Activated CD4-positive, alpha-beta memory T cell treated with anti-CD3 and anti-CD28 coated beads, Interleukin-2, amount 10 ng/mL, durations not matched to agents 7 days and 5 days (primary cell): ENCODE measurements at places on chromosomes 3 and 15.

DNA sequence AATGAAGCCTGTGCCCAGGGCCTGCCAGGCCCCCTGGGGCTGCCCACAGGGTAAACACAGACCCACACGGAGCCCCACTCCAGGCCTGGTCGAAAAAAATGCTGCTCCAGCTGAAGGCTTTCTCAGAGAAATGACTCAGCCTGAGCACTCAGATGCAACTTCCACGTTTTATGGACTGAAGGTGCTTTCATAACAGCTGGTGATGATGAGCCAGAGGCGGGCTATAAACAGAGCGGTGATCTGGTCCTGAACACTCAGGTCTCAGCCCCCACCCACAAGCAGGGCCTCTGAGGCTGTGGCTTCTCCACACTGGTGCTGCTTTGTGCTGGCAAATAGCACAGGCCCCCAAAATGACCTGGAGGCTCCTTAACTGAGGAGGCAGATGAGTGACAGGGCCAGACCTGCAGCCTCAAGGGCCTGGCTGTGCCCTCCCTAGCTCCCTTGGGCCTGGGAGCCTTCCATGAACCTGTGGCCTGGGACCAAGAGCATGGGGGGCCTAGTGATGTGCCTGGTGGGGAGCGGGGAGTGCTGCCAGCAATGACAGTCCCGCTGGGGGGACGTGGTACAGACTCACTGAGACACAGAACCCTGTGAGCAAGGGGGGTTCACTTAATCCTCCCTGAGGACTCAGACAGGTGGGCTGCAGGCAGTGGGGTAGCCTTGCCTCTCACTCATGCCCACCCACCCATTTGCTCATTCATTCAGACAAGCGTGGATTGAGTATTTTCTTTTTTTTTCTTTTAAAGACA, 23.0 kb upstream of the FURIN start:
- peaks cover 62% of the 10 kb centered on the region for H3K4me1 ChIP-seq
- no peaks in the 10 kb centered on the region for H3K27me3 ChIP-seq
- H3K4me3 ChIP-seq: no peak overlapping the region
- H3K36me3 ChIP-seq: peaks cover 34% of the 10 kb centered on the region

DNA sequence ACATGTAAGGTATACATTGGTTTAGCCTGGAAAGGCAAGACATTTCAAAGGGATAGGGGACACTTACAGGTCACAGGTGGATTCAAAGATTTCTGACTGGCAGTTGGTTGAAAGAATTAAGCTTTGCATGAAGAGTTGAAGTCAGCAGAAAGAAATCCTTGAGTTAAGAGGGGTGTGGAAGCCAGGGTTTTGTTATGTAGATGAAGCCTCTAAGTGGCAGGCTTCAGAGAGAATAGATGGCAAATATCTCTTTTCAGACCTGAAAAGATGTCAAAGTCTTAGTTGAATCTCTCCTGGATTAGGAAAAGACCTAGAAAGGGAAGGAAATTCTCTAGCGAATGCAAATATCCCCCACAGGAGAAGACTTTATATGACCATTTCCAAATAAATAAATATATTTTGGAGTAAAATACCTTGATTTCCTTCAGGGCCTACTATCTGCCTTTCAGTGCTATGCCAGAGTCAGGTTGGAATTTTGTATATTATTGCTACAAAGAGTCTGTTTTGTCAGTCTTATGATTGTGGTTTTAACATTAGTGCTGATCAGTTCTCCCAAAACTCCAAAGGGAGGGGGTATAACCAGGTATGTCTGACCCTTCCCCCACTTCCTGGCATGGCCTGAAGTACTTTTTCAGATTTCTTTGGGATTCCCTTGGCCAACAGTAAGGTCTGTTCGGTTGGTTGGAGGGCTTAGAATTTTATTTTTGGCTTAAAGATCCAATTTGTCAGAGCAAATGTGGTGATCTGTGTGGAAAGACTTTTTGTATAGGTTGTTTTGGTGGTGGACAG, 286.4 kb downstream of the LRTM1 start:
- H3K4me3 ChIP-seq: no peak overlapping the region
- DNase-seq: no peak
- H3K4me1 ChIP-seq: no peaks in the 10 kb centered on the region
- peaks cover 27% of the 10 kb centered on the region for H3K27me3 ChIP-seq
- H3K27ac ChIP-seq: no peak overlapping the region

DNA sequence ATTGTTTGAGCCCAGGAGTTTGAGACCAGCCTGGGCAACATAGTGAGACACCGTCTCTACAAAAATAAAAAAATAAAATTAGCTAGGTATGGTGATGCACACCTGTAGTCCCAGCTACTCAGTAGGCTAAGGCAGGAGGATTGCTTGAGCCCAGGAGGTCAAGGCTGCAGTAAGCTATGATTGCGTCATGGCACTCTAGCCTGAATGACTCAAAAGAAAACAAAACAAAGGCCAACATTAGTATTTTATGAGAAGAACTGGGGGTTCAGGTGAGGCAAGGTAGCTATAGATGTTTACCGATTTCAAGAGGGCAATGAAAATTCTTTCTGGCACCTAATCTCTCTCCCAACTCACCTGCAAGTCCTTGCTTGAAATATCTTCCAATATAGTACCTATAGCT, 77.2 kb downstream of the GREM1 start:
- no peak for DNase-seq
- no peak overlapping the region for H3K4me3 ChIP-seq
- no peak overlapping the region for H3K27ac ChIP-seq

- no peaks in the 10 kb centered on the region for H3K27me3 ChIP-seq
- DNase-seq: no peak
- peaks cover 4% of the 10 kb centered on the region for H3K4me1 ChIP-seq
- no peak overlapping the region for H3K27ac ChIP-seq
These were observed 33.4 kb downstream of the LRRFIP2 start for GRCh38 chr3:37140899-37141541.

GRCh38 chr15:55937040-55937439, 56.4 kb downstream of the NEDD4 start:
- no peak overlapping the region for H3K4me3 ChIP-seq
- H3K27me3 ChIP-seq: no peaks in the 10 kb centered on the region
- H3K36me3 ChIP-seq: peaks cover 22% of the 10 kb centered on the region

DNA sequence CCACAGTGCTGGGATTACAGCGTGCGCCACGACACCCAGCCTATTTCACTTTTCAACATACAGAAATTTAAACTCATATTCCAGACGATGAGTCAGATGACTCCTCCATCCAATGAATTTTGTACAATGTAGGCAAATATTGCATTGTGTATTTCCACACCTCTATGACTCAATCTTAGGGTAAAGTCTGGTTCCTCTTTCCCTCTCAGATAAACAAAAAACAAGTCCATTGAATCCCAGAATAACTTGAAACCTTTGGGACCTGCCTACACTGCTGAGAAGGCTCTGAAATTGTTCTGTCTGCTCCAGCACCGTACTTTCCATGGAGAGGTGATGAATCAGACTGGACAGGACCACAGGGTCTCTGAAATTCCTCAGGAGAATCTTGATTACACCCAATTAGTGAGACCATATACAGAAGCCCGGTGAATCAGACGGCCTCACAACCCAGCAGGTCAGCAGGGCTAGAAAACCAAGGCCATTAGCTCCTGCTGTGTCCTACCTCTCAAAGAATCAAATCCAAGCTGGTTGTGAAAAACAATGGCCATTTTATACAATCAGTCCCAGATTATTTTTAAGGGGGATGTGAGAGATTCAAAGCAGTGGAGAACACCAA, 112.6 kb downstream of the ERC2 start:
- DNase-seq: no peak
- H3K36me3 ChIP-seq: no peaks in the 10 kb centered on the region
- H3K27me3 ChIP-seq: no peaks in the 10 kb centered on the region
- no peak overlapping the region for H3K27ac ChIP-seq

DNA sequence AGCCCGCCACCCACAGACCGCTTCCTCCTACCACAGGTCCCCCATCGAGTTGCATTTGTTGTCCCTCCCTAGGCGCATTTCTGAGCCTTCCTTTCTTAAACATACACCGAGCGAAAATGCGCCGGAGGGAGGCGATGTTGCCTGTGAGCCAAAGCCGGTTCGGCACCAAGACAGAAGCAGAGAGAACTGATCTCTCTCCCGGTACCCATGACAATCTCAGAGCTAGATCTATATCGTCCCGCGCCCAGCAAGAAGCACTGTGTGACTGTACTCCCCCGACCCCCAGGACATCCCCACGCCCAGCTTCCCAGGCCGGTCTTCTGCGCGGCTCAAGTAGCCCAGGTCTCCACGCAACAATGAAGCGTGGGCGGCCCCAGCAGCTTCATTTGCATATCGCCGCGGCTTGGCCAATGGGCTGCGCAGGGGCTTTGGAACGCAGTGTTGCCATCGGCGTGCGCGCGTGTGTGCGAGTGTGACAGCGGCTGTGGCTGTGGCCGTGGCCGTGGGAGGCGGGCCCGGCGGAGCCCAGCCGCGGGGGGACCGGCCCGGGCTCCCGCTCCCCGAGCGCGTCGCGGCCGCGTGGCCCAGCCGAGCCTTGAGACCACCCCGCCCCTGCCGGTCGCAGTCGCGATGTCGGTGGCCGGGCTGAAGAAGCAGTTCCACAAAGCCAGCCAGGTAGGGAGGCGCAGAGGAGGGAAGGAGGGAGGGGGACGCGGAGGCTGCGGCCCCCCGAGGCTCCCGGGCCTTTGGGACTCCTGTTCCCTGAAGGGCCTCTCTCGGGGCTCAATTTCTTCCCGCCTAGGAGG, at the start of gene SH3GL3:
SH3GL3 (plus strand) TSS at position 438 of the 806 bp plus-strand sequence; CDS start at position 631, 193 bp downstream.
- peak within 1 kb of the TSS; percentile 28 for H3K4me3 ChIP-seq
- peaks cover 4% of the 10 kb centered on the region for H3K4me1 ChIP-seq
- peak; percentile 51 for DNase-seq
- no peak within 1 kb of the TSS for H3K27ac ChIP-seq
- H3K27me3 ChIP-seq: peaks cover 37% of the 10 kb centered on the region

GRCh38 chr15:60096157-60096556, 92.0 kb downstream of the FOXB1 start:
- no peak for DNase-seq
- peaks cover 4% of the 10 kb centered on the region for H3K27me3 ChIP-seq
- H3K27ac ChIP-seq: no peak overlapping the region
- peaks cover 4% of the 10 kb centered on the region for H3K4me1 ChIP-seq
- H3K36me3 ChIP-seq: peaks cover 9% of the 10 kb centered on the region
- H3K4me3 ChIP-seq: no peak overlapping the region

- H3K27ac ChIP-seq: no peak overlapping the region
- peaks cover 2% of the 10 kb centered on the region for H3K4me1 ChIP-seq
- H3K27me3 ChIP-seq: peaks cover 9% of the 10 kb centered on the region
- no peak for DNase-seq
- no peak overlapping the region for H3K4me3 ChIP-seq
- no peaks in the 10 kb centered on the region for H3K36me3 ChIP-seq
These were observed 51.5 kb upstream of the MYZAP start for GRCh38 chr15:57540211-57540610.

GRCh38 chr3:167209011-167209410, 171.1 kb downstream of the ZBBX start:
- no peaks in the 10 kb centered on the region for H3K36me3 ChIP-seq
- no peak for DNase-seq
- H3K27me3 ChIP-seq: no peaks in the 10 kb centered on the region

DNA sequence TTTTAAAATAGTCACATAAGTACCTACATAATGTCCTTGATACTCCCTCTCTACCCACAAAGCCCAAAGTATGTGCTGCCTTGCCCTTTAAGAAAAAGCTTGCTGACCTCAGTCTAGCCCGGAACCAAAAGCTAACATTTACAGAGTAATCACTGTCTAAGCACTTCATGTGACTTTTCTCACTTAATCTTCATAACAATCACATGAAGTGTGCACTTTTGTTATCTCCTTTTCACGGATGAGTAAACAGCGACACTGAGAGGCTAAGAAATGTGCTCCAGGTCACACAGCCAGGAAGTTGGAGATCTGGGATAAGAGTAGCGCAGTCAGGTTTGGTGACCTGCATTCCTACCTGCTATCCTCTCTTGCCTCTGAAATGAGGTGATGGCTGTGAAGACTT, 194.0 kb downstream of the ITPR1 start:
- no peak overlapping the region for H3K27ac ChIP-seq
- H3K4me1 ChIP-seq: no peaks in the 10 kb centered on the region
- peaks cover 55% of the 10 kb centered on the region for H3K36me3 ChIP-seq
- H3K4me3 ChIP-seq: no peak overlapping the region

- no peaks in the 10 kb centered on the region for H3K4me1 ChIP-seq
- H3K27me3 ChIP-seq: no peaks in the 10 kb centered on the region
- no peak overlapping the region for H3K27ac ChIP-seq
- H3K4me3 ChIP-seq: no peak overlapping the region
- DNase-seq: no peak
- H3K36me3 ChIP-seq: no peaks in the 10 kb centered on the region
These were observed 18.2 kb downstream of the PLOD2 start for GRCh38 chr3:146142757-146143156.

GRCh38 chr15:95875121-95875643, 455.3 kb upstream of the NR2F2 start:
- H3K4me1 ChIP-seq: peaks cover 23% of the 10 kb centered on the region
- no peaks in the 10 kb centered on the region for H3K27me3 ChIP-seq
- no peaks in the 10 kb centered on the region for H3K36me3 ChIP-seq
- DNase-seq: no peak

DNA sequence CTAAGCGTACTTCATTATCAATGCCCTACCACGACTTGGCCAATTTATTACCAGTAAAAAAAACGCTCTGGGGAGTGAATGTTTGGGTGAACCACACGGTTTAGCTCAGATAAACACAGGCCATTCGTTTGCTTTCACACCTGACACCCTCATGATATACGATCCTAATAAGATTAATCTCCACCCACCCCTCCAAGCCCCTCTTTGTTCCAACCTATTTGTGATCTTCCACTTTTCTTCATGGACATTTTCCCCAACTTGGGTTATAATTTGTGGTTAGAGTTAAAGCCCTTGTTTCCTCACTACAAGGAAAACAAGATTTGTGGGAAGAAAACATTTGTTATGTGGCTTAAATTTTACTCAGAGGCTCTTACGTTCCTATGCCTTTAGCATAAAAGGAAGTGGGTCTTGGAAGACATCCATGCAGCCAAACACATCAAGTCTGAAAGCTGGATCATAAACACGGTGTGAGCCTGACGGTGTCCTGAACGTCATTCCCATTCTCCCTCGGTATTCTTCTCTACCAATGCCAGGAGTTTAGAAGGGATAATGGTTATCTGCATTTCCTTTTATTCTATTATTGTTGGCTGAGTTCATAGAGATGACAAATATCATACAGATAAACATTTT, 518.9 kb downstream of the NR2F2 start:
- H3K4me1 ChIP-seq: no peaks in the 10 kb centered on the region
- no peak overlapping the region for H3K27ac ChIP-seq

DNA sequence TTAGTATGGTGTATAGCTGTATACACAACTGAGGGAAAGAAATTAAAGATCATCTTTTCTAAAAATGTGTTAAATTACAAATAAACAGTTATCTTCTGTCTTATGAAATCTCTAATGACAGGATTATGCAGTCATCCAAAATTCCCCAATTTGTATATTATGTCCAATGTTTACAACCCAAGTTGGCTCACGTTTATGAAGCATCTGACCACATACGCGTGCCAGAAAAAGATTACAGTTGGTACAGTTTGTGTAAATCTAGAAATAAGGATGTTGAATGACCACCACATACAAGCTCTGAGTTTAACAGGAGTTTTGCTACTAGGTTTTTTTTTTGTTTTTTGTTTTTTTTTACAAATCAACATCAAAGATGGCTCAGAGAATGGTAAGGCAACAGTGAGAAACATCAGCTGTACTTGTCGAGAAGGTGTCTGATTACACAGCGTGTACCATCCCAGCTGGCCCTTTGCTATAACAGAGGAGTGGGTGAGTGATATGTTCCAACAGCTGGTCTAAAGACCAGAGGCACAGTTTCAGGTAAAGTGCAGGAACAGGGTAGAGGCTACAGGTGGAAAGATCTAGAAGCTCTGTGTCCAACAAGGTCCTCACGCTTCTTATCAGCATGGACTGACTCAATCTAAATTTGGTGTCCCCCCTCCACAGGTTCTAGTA, 47.1 kb downstream of the USF3 start:
- no peak overlapping the region for H3K4me3 ChIP-seq
- H3K27me3 ChIP-seq: no peaks in the 10 kb centered on the region
- no peak for DNase-seq
- H3K36me3 ChIP-seq: peaks cover 19% of the 10 kb centered on the region
- H3K4me1 ChIP-seq: no peaks in the 10 kb centered on the region
- no peak overlapping the region for H3K27ac ChIP-seq
